Cerebellar nuclear complex (tissue), 1 donor: ENCODE measurements at places on chromosomes 1 and 21.

DNA sequence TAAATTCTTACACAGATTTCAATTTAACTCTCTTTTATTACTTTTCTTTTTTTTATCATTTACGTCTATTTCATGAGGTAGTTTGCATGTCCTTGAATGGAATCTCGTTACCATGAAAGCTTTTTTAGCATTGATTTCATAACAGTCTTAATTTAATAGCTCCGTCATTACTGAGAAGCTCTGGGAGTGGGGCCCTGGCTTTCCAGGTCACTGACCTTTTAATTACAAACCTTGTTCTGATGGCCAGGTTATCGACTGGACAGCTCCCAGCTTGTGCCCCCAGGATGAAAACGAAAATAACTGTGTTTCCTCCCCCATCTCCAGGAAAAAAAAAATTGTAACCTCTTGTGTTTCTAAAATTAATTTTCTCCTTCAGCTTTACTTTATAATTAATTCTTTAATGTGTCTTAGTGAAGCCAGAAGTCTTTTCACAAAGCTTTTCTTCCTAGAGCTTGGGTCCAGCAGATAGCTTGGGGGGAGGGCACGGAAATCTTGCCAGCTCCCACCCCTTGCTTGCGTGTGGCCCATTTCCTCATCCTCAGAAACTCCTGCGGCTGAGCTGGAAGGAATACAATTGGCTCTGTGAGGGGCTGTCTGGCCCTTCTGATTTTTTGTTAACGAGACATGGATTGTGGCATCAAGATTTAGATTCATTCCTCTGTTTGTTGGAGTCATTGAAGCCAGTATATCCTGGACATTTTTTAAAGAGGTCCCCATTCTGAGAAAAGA, 65.7 kb downstream of the PEX14 start:
- no peak for DNase-seq

DNA sequence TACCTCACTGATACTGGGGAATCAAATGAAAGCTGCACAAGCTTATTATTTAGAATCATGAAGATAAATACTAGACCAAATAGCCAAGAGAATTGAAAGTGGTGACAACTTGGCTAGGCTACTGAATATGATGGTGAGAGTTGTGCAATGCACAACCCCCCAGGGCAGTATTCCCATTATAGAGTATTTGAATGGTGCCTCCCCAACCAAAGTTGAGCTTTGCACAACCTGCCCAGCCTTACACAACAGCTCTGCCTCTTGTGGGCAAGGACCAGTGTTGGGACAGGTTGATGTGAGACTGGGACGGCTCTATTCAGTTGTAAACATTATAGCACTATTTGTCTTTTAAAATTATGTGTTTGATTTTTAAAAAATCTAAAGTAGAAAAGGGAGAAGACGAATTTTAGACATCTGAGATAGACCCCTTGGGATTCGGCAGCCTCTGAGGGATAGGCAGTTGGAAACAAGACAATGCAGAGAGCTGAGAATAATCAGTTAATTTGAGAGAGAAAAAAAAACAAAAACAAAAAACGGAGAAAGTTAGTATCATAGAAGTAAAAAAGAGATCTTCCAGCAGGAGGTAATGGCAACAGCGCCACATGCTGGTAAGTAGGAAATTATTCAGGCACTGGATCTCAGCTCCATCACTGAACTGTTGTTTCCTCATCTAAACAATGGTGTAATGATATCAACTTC, 91.0 kb upstream of the KCNA3 start:
- DNase-seq = no peak

DNA sequence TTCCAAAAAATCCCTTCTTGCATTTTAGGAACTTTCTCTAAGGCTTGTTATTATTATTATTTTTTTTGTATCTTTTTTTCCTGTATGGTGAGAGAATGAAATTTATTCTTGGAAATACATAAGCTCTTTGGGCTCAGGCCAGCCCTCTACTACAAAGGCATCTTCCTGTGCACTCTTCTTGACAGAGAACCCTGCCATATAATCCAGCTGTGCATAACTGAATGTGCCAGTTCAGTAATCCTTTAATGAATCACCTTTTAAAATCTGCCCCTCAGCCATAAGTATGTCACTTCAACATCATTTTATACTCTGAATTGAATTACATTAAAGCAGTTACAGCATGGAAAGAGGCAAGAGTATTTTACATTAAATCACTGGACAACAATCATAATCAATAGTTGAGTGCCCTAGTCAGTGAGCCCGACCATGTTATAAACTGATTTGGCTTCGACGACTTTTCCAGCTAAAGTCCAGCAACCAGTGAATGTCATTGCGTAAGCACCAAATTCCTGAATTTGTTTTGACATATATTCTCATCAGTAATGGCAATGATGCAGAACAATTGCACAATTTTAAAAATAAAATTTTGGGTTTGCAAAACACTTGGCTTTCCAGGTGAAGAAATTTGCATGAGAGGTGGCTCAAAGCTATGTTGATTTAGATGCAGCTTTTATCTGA, 59.2 kb upstream of the KCNK2 start:
- DNase-seq = no peak

- DNase-seq = no peak
Measured at GRCh38 chr1:36390411-36390810, 4.7 kb upstream of the STK40 start.

- DNase-seq = no peak
Measured at GRCh38 chr1:174301295-174302077, 142.2 kb downstream of the RABGAP1L start.

- DNase-seq = no peak
Measured at GRCh38 chr1:32536764-32537163, 2.5 kb upstream of the ZBTB8A start.

GRCh38 chr1:2046174-2046917, 3.9 kb upstream of the PRKCZ start:
- no peak for DNase-seq

- no peak for DNase-seq
Measured at GRCh38 chr1:202531472-202531811, 178.8 kb downstream of the SYT2 start.

DNA sequence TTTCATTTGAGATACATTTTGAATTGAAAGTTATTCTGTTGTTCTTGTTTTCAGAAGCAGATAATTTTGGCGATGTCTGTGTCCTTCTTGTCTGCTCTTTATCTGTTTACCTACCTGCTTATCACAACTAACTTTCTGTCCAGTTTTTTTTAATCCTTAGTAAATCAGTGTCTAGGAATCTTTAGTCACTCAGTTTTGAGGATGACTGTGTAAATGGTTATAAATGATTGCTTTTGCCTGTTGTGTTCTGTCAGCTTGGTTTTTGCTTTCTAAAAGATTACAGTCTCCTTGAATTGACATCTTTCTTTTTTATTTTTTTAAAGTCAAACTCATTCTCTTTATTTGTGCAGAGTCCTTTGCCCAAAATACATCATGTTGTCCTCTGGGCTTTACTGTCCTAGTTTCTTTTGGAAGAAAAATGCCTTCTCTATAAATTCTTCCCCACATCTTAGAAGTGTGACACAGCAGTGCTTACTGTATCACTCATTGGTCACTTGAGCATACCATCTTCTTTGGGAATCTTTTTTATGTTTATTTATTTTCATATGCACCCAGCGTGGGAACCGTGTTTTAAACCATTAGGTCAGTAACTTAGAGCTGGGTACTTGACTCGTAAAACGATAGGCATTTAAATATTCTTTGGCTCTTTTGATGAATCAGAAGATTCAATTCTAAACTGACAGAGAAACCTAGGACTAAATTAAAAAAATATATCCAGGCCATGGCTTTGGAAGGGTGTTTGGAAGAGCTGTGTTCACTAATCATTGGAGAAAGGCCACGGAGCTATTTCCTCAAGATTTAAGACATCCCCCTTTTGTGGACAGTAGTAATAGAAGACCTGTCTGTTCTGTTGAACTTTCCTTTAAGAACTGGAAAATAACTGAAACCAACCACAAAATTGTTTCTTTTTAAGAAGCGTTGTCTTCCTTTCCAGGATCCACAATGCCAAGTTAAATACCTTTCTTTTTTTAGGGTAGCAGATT, 20.9 kb downstream of the LAMC1 start:
- no peak for DNase-seq

GRCh38 chr1:147409886-147410285, 131.4 kb upstream of the BCL9 start:
- no peak for DNase-seq

- DNase-seq = no peak
Measured at GRCh38 chr21:25496825-25497482, 110.3 kb downstream of the MRPL39 start.

- DNase-seq = no peak
Measured at GRCh38 chr1:178603926-178604325, 91.0 kb downstream of the TEX35 start.

DNA sequence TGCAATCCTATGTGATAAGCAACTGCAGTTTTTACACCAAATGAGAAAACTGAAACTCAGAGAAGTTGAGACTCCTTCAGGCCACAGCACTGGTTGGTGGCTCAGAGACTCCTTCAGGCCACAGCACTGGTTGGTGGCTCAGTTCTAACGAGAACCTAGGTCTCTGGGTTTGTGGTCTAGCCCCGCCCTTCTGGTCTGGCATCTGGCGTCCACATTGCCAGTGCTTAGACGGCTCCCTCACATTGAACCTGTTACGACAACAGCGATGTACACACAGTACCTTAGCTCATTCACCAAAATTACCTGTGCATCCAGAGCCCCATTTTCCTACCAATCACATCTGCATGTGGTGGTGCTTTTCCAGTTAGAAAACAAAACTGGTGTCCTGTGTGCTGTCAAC, 66.1 kb downstream of the NID1 start:
- DNase-seq = no peak

- no peak for DNase-seq
Measured at GRCh38 chr1:1020000-1020404, at the start of gene AGRN. AGRN (plus strand) TSS chr1:1020120; CDS start chr1:1020173, 53 bp downstream.

- no peak for DNase-seq
Measured at GRCh38 chr1:154418923-154419619, 13.9 kb downstream of the IL6R start.

GRCh38 chr1:152623203-152623844, 421 bp upstream of the LCE3A start:
- DNase-seq = no peak

DNA sequence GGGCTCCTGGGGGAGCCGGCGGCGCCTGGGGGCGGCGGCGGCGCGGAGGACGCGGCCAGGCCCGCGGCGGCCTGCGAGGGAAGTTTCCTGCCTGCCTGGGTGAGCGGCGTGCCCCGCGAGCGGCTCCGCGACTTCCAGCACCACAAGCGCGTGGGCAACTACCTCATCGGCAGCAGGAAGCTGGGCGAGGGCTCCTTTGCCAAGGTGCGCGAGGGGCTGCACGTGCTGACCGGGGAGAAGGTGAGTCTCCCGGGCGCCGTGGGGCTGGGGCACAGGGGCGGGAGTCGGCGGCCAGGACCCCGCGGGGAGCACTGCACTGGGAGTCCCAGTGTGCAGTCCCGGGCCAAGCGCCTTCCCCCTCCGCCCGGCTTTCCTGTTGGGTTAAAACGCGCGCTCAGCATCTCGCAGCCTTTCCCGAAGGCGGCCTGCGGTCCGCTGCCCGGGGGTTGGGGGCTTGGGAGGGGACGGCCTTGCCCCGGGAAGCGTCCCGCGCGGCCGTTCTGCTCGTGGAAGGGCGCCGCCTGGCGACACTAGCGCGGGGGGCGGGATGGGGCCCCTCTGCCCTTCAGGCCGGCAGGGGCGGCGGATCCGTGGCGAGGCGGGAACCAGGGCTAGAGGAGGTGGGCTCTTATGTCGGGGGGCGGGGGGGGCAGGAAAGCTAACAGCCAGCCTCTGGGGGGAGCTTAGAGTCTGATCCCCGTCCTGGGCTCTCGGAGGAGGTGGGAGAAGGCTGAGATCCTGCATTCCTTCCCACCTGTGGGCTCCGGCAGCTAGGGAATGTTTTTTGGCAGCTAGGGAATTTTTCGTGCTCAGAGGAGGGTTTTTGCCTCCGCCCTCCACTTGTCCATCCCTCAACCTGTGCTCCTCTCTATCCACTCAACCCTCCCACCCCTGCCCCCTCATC, 1.1 kb downstream of the HUNK start:
- DNase-seq = no peak

DNA sequence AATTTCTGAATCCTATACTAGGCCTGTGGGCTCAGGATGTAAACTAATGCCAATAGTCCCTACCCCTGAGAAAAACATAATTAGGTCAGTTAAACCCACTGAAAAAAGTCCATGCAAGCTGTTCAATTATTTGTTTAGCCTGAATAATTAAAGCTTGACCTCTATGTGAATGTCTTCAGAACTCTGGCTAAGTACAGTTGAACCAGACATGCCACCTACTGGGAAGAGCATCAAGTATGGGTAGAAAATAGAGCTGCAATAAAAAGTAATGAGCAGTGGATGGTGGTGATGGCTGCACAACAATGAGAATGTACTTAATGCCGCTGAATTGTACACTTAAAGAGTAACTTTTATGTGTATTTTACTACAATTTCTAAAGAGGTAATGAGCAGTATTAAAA, 23.6 kb upstream of the SLC19A2 start:
- no peak for DNase-seq

- DNase-seq = no peak
Measured at GRCh38 chr1:110053552-110054428, 16.7 kb downstream of the ALX3 start.

DNA sequence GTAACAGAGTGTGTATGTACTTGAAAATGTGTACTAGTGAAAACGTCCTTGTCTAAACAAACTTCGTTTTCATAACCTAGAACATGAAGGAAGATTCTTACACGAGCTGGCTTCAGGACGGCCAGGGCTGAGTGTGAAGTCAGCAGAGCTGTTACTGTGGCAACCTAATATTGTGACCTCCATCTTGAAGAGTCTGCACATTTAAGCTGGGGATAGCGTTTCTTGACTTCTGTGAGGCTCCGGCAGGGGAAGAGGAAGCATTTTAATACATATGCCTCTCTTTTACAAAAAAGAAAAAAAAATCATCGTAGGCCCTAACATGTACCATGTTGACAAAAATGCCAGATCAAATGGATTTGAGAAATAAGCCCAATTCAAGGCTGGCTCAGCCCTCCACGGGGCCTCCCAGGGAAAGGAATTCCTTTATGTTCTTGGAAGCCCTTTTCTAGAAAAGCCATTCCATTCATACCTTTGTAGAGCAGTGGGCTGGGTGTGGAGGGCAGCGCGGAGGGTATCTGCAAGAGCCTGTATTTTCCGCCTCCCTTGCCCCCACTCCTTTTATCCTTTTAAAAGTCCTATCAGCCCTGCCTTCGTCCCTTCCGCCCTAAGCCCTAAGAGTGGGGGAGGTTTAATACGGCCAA, 51.1 kb downstream of the SIM2 start:
- DNase-seq = no peak

- no peak for DNase-seq
Measured at GRCh38 chr1:192609110-192610079, 26.6 kb upstream of the RGS13 start.

DNA sequence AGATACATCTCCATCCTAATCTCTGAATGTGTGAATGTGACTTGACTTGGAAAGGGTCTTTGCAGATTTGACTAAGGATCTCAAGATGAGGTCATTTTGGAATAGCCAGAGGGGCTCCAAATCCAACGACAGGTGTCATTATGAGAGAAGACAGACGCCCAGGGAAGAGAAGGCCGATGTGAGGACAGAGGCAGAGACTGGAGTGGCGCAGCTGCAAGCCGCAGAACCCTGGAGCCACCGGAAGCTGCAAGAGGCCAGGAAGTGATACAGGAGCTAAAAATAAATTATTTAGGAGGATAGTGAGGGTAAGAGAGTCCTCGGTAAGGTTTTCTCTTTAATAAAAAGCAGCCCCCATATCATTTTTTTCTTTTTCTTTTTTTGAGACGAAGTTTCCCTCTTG, 9.7 kb upstream of the AADACL4 start:
- DNase-seq = no peak
